ENCODE measurements at places on chromosomes 7 and 10.

DNA sequence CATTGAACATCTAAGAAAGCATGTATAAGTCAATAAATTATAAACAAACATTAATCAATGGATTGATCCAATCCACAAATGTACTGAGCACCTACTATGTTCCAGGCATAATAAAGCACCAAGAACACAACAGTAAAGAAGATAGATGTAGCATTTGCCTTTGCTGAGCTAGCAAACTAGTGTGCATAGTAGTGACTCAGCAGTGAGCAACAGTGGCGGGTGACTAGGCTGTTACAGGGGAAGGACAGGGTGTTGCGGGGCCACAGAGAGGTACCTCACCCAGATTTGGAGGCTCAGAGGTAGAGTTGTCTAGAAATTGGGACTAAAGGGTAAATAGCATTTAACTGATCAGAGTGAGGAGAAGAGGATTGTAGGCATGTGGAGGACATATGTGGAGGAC is 83.6 kb downstream of the NXPH1 start:
- DNase-seq, result no peak

- no peak for DNase-seq
Measured at GRCh38 chr7:26292768-26293560, 1.3 kb downstream of the SNX10 start.

- no peak for DNase-seq
Measured at GRCh38 chr10:27158421-27158820, 3.3 kb downstream of the MASTL start.

- DNase-seq, result no peak
Measured at GRCh38 chr7:151857866-151858450, 19.0 kb downstream of the PRKAG2 start.

GRCh38 chr7:6530626-6531491 is 20.4 kb downstream of the GRID2IP start:
- DNase-seq, result peak; percentile 50

All from activated CD4-positive, alpha-beta T cell treated with anti-CD3 and anti-CD28 coated beads for 24 hours (primary cell).